ENCODE measurements at places on chromosomes 4 and X. TPM values are rescaled to one million over a fixed set of nuclear protein-coding genes. Genes with fewer than 3 reads are reported as not detected.

- no peak for DNase-seq
Observed at GRCh38 chr4:87838890-87839591, 6.3 kb downstream of the MEPE start.

The MSX1 gene
- polyA plus RNA-seq, result 1.4 TPM

The CT45A1 gene
- not detected for polyA plus RNA-seq

GRCh38 chr4:85826060-85826678, 351.2 kb downstream of the ARHGAP24 start:
- DNase-seq, result peak; percentile 68

The GAGE12H gene
- polyA plus RNA-seq, result not detected

GRCh38 chrX:47595716-47596251, 13.5 kb downstream of the TIMP1 start:
- no peak for DNase-seq

The SUPT20HL2 gene
- not detected for polyA plus RNA-seq

DNA sequence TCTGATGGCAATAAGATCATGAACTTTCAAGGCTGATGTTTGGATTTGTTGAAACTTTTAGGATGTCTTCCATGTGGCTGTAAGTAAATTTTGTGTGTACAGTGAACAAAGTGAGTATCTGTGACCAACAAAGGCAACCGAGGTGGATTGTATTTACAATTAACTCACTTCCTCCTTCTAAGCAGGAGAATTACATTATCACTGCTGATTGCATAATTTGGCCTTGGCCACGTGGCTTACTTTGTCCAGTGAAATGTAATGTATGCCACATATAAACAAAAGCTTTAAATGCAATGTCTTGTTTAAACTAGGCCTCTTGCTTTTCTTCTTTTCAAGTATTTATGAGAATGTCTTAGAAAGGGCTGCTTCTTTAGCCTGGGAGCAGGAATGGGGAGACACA, 66.3 kb upstream of the MAD2L1 start:
- no peak for DNase-seq

GRCh38 chr4:53571936-53572599, 19.2 kb downstream of the LNX1 start:
- DNase-seq, result no peak

The MTMR8 gene
- 1.4 TPM for polyA plus RNA-seq

GRCh38 chr4:17490575-17491059, 21.3 kb downstream of the QDPR start:
- no peak for DNase-seq

DNA sequence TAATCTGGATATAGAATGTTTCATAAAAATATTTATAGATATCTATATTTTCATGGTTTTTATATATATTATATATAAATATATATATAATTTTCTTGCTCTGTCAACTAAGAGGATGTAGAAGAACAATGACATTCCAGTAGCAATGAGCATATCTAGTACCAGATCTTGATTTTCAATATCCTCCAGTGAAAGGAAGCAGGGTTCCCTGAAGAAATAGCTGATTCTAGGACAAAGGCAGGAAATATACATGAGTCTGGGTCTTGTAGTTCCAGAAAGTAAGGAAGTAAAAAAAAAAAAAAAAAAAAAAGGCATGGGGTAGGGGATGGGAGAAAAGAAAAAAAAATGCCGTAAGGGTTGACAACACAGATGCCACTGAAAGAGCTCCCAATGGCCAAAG, 241.4 kb downstream of the RASL11B start:
- no peak for DNase-seq

The H2BW2 gene
- 1.3 TPM for polyA plus RNA-seq

The CLCN4 gene
- 5.3 TPM for polyA plus RNA-seq

- DNase-seq, result no peak
Observed at GRCh38 chr4:1338752-1339414, 8.1 kb upstream of the UVSSA start.

DNA sequence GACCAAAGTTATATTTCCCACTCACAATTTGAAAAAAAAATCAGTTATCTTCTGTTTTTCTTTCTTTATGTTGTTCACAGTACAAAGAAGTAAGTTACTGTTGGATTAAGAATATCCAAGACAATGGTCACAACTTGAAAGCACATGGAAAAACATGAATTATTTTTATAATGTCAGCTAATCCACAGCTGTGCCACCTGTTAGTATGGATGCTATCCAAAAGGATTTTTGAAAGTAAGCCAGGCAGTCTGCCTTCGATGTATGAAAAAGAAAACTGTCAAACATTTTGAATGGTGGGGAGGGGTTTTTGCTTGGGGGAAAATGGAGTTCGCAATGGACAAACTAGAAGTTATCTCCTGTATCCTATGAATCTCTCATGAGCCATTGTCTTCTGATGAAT, 6.2 kb downstream of the GPM6A start:
- no peak for DNase-seq

- DNase-seq, result no peak
Observed at GRCh38 chr4:153439831-153440230, 26.3 kb upstream of the TMEM131L start.

DNA sequence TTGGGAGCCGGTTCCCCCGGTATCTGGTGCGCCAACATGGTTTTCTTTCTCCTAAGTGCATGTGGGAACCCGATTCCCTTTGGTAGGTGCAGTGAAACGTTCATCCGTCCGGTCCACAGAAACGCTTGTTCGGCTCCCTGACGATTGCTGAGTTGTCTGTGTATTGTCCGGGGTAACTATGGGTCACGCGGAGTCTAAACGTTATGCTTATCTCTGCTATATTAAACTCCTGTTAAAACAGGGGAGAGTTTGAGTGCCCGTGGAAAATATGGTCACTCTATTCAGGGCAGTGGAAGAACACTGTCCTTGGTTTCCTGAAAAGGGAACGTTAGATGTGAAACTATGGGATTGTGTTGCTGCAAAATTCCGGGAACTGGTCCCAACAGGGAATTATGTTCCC, 32.4 kb upstream of the MGST2 start:
- DNase-seq, result no peak

The KIF4A gene
- polyA plus RNA-seq, result 17.9 TPM

DNA sequence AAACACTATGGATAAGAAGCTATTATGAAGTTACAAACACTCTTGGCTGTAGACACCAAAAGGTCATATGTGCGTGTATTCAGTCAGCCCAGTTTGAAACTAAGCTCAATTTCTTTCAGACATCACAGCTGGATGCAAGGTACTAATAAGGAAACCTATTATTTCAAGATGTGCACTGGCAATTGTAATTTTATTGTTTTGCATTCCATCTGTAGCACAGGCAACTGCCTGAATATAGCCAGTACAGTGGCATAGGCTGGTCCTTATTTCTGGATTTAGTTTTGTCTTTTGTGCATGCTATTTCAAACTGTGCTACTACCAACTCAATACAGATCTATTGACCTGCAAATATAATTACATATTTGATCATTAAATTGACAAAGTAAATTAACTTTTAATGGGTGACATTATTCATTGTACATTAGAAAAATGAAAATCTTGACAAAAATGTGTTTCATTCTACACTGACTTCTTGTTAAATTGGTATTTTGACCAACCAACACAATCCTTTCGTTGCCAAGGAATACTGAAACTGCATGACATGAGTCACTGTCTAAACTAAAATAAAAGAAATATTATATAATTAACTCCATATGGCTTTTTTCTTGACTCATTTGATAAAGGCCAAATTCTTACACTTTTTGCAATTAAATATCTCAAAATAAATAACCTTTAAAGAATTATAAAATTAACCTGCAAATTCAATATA, 594.3 kb upstream of the ADGRL3 start:
- DNase-seq, result no peak

DNA sequence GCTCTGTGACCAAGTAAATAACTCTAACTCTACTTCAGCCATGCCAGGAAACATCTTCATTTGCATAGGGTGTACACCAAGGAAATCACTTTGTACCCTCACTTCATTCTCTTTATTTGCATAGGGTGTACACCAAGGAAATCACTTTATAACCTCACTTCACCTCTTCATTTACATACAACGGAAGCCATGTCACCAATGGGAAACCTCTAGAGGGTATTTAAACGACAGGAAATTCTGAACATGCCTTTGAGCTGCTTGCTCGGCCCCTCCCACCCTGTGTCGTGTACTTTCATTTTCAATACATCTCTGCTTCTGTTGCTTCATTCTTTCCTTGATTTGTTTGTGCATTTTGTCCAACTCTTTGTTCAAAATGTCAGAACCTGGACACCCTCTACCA, 848.1 kb upstream of the FRG1 start:
- no peak for DNase-seq

GRCh38 chrX:118823263-118824172, at the start of gene ZCCHC12:
Gene ZCCHC12, plus strand, starts transcription at chrX:118823824. Its CDS starts 1,421 bp downstream, at chrX:118825245.
- DNase-seq, result peak; percentile 49

GRCh38 chr4:17623451-17624001, 9.1 kb downstream of the MED28 start:
- no peak for DNase-seq

DNA sequence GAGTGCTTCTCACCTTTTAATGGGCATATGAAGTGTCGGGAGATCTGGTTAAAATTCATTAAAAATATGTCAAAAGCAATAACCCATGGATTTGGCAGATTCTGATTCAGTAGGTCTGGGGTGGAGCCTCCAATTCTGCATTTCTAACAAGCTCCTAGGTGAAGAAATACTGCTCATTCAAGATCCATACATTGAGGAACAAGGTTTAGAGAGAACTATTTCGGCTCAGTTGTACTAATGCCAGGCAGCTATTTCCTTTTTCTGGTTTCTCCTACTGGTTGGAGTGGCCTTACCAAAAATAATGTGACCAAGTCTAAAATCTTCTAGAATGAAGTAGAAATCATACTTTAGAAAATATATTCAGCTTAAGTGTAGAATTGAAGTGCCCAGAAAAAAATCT, 117.5 kb downstream of the TSPAN7 start:
- no peak for DNase-seq

DNA sequence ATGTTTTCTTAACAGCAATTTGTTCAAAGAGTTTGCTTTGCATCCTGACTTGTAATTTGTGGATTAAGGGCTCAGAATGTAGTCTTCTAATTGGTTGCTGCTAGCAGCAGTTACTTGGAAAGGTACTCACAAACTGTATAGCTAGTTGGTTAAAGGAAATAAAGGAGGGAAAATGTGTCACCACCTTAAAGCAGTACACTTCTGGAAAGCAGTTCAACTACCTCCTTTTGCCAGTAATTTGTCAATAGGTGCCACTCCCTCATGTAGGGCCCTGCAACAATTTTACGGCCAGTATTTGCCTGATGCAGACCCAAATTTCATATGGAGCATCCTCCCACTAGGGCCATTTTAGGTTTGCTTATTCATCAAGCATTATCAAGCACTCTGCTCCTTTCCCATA, 20.8 kb downstream of the AMOT start:
- no peak for DNase-seq

The UCHL1 gene
- polyA plus RNA-seq, result 96.3 TPM

The ADH7 gene
- not detected for polyA plus RNA-seq

DNA sequence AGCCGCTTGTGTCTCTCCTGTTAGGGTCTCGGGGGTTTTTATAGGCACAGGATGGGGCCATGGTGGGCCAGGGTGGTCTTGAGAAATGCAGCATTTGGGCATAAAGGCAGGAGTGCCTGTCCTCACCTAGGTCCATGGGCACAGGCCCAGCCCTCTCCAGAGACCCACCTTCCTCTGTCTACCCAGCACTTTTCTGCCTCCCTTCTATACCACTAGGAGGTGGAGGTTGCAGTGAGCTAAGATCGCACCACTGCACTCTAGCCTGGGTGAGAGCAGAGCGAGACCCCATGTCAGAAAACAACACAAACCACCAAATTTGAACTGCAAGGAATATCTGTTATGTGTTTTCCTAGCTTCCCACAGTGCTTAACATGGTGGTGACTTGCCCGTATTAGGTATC, 38.0 kb downstream of the MOB1B start:
- DNase-seq, result no peak

The SH2D1A gene
- 0.25 TPM for polyA plus RNA-seq

The GBA3 gene
- 9.7 TPM for polyA plus RNA-seq

DNA sequence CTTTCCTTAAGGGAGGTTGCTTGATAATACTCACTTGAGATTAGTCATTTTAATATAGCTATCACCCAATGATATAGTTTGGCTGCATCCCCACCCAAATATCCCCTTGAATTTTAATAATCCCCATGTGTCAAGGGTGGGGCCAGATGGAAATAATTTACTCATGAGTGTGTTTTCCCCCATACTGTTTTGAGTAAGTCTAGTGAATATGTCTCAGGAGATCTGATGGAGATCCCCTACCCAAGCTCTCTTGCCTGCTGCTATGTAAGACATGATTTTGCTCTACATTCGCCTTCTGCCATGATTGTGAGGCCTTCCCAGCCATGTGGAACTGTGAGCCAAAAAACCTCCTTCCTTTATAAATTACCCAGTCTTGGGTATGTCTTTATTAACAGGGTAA, 539.7 kb upstream of the GRID2 start:
- no peak for DNase-seq

DNA sequence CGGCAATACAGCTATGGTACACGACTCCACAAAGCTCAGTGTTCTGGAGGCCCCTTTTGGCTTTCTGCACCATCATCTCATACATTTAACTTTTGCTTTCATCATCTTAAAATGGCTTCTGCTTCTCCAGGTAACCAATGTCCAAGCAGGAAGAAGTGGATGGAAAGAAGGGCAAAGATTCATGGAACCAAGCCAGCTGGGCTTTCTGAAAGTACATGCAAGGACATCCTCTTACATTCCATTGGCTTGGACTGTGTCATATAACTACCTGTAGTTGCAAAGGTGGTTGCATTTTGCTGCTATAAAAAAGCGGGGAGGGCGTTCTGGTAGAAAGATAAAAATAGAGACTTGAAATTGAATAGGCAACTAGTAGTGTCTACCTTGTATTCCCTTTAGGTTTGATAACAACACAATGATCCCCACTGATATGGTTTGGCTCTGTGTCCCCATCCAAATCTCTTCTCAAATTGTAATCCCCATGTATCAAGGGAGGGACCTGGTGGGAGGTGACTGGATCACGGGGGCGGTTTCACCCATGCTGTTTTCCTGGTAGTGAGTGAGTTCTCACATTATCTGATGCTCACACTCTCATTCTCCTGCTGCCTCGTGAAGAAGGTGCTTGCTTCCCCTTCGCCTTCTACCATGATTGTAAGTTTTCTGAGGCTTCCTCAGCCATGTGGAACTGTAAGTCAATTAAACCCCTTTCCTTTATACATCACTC, 6.7 kb upstream of the FHIP1A start:
- DNase-seq, result no peak

GRCh38 chr4:105588252-105588651, 35.8 kb downstream of the ARHGEF38 start:
- DNase-seq, result no peak

- no peak for DNase-seq
Observed at GRCh38 chrX:9171841-9172463, 138.0 kb upstream of the FAM9B start.

The PNMA3 gene
- polyA plus RNA-seq, result 16.9 TPM

The DCAF8L2 gene
- polyA plus RNA-seq, result not detected
